NCI-H2107 (cell line): ENCODE measurements at places on chromosomes 3 and 15.

- DNase-seq, result no peak
Observed at GRCh38 chr3:182904164-182904563, 76.2 kb downstream of the DCUN1D1 start.

DNA sequence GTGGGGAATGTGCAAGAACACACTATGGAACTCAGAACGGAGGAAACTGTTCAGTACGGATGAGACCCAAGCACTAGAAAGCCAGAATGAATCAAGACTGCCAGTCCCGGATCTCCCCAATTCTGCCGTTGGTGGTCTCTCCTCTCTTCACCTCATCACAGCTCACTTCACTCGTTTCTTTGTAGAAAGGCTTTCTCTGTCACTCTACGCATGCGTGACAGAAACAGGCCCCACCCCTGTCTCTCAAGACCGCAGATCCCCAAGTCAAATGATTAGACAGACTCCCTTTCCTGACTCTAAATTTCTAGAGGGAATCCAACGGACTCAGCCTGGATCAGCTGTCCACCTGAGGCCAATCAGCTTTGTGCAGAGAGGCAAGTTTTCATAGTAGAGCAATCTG lies 505.7 kb upstream of the ADAMTS9 start:
- no peak for DNase-seq

DNA sequence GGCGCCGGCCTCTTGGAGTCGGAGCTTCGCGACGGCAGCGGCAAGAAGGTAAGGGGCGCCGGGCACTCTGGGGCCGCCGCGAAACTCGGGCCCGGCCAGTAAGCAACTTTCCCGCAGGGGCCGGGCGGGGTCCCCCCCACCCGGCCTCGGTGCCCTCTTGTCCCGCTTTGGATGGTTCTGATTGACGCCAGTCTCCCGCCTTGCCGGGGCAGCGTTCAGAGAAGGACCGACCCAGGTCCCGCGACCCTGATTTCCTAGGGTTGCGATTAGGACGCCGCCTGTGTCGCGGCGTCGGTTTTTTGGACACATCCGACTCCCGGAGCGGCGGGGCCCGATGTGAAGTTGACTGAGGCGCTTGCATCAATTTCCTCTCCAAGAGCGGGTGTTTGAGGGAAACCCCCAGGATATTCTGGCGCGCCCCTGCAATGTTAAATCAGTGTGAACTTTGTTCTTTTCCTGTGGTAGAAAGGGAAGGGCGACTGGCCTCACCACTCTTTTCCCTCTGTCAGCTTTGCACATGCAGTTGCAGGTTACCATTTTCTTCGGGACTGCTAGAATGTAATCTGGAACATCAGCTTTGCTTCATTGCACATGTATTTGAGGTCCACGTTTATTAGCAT lies 755 bp downstream of the PDE8A start:
- no peak for DNase-seq

- no peak for DNase-seq
Observed at GRCh38 chr15:96869122-96869521, 538.6 kb downstream of the NR2F2 start.

DNA sequence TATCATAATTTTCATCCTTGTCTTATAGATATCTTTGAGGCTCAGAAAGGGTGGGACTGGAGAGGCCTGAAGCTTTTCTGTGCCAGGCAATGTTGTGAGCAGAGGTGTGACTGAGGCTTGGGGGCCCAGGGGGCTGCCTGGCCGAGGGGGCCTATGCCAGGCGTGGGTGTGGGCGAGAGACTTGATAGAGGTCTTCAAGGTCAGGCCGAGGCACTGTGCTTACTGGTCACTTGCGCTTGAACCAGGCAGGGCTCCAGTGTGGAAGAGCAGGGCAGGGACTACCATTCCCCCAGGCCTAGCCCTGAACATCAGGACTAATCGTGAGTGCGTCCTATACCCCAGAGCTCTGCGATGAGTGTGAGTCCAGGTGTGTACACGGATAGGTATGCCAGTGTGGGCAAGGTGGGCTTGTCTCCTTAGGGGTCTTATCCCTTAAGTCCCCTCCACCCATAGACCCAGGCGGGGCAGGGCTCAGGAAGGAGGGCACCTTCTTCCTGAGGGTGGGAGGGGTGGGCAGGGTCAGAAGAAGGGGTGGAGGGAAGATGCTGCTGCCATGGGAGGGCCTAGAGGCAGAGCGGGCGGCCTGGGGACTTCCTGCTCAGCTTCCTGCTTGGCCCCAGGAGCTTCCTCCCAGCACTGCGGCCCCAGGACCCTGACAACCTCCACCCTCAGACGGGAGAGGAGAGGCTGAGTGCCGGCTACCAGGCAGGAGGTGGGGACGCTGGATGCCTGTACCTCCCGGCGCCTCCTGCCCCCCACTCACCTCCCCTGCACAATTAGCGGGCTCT lies 84.7 kb downstream of the LINGO1 start:
- DNase-seq, result no peak

GRCh38 chr15:77768107-77768506 lies 135.4 kb upstream of the LINGO1 start:
- DNase-seq, result no peak

DNA sequence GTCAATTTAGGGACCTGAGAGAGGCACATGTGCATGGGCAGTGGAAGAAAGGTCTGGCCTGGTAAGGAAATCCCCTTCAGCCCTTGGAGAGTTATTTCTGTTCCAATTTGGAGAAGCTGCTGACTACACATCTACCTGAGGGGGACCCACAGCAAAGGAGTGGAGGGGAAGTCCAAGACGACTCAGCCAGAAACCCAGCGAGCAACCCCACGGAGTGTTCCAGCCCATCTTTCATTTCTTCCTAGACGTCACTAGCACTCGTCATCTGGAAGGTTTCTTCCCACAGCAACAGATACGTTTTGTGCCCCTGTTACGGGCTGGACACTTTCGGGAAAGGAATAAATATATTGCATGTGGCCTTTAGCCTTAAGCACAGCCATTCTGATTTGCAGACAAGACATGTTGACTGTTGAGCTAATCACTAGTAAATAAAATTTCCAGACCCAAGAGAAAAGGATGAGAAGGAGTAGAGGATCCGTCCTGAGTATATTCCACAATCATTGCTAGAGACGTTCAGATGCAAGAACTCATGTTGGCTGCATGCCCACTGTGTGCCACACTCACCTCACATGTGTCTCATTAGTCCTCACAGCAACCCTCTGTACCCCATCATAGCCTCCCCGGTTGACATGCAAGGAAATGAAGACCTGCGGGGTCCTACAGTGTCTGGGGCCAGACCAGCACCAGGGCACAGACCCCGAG lies 7.8 kb upstream of the FAM174B start:
- no peak for DNase-seq

GRCh38 chr15:91228383-91228782 lies 128.3 kb downstream of the SV2B start:
- DNase-seq, result no peak

- DNase-seq, result no peak
Observed at GRCh38 chr15:91891788-91892345, 38.4 kb downstream of the SLCO3A1 start.

- DNase-seq, result no peak
Observed at GRCh38 chr3:141000686-141001085, 50.5 kb upstream of the SPSB4 start.

DNA sequence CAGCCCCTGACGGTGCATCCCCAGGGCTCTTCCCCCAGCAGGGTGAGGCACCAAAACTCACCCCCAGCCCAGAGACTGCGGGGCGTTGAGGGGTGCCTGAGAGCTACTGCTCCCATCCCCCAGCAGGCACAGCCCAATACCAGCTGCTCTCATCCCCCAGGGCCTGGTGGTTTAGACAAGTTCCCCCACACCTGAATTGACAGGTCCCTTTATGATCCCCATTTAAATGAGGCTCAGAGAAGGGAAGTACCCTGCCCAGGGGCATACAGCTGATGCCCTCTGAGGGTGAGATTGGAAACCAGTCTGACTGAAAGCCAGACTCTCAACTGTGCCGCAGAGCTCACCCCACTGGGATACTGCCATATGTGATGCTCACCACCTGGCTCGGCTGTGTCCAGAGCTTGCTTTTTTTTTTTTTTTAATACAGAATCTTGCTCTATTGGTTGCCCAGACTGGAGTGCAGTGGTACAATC lies 20.1 kb downstream of the DUSP7 start:
- no peak for DNase-seq

- DNase-seq, result no peak
Observed at GRCh38 chr3:178117641-178118040, 418.6 kb upstream of the KCNMB2 start.

- no peak for DNase-seq
Observed at GRCh38 chr15:94080416-94080815, 150.9 kb upstream of the MCTP2 start.

DNA sequence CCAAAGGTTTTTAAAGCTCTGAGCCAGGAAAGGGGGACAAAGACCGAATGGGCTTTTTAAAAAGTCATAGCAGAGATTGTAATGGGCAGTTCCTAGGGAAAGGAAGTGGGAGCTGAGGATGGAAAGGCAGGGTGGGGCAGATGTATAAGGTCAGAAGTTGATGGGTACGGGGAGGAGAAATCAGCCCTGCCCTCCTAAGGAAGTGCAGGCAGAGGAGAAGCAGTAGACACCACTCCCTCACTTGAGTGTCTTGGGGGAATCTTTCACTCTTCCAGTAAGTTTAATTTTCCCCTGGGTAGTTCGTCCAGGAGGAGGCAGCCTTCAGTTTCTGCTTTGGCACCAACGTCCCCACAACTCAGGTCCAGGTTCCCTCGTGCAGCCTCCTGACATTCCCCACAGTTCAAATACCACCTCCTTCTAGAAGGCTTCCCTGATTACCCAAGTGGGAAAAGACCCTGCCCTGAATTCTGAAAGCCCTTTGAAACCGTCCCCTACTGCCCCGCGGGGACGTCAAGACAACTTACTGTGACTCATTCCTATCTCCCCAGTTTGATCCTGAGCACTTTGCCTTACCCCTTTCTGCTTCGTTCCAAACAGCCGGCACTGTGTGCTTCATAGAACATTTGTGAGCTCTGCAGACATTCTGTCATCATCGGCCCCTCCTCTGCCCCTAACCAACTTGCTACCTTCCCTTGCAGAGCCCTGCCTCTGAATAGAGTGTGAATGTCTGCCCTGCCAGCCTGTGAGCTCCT lies 14.3 kb upstream of the SRP14 start:
- DNase-seq, result no peak

GRCh38 chr3:141419946-141420345 lies 51.6 kb downstream of the ZBTB38 start:
- DNase-seq, result no peak

DNA sequence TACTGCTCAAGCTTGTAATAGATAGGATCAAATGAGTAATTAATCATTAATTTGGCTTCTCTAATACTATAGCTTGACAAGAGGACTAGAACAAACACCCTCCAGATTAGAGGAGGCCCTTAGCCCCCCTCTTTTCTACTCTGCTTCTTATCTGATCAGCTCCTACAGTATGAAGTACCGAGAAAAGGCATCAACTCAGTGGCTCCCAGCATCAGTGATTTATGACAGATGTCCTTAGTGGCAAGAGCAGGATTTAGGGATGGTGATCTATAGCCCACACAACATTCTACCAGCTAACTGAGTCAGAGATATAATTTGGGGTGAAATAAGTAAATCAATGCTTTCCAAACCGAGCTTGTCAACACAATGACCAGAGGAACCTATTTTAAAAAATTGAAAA lies 541.1 kb downstream of the NLGN1 start:
- no peak for DNase-seq

DNA sequence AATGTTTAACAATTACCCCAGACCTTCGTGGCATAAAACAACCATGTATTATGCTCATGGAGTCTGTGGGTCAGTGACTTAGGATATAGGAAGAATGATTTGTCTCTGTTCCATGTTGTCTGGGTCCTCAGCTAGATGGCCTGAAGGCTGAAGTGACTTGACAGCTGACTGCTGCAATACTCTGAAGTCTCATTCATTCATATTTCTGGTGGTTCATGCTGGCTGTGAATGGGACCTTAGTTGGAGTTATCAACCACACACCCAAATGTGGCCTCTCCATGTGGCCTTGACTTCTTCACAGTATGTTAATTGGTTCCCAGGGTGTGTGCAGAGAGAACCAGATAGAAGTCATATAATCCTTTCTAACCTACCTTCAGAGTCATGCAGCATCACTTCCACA lies 145.1 kb upstream of the BFSP2 start:
- no peak for DNase-seq

DNA sequence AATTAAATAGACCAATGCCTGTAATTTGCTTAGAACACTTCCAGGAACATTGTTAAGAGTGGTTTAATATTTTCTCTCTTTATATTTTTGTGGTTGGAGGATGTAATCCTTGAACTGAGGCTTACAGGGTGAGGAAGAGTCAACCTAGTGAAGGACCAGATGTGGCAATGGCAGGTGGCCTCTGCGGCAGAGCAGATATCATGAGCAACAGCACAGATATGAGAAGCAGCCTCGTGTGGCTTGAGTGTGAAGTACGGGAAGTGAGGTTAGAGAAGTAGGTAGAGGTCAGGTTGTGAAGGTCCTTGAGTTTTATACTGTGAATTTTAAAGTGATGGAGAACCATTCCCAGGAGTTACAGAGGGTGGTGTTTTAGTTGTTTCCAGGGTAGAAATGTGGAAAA lies 417.6 kb upstream of the SUCLG2 start:
- no peak for DNase-seq
